ENCODE measurements at places on chromosomes 5 and 9.

DNA sequence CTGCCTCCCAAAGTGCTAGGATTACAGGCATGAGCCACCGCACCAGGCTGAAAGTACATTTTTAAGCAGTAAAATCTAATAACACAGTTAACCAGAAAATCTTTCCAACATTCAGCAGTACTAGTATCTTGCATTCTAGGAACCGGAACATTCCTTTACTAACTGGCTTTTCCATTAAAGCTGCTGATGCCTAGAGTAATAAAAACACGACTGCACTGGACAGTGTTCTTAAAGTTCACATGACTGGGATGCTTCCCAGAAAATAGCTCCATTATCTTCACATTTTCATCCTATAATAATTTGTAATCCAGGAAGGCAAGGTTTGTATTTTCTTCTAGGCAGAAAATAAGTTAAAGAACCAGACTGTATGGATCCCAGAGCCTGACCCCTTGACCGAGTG, 9.8 kb downstream of the PTPN3 start:
- no peak for DNase-seq

DNA sequence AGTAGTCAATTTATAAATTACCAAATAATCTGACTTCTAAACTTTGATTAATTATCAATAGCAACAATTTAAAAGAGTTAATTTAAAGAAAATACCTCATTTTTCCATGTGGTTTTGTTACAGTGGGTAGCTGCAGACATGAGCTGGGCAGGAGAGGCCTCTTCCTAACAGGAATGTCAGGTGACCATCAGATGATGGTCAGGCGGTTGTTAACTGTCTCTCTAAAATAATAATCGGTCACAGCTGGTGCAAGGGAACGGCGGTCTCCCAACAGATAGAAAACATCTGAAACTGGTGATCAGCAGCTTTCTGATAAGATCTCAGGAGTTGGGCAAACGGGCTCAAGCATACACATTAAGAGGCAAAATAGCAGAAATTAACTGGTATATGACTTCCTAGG, 342.7 kb upstream of the CYLC2 start:
- DNase-seq: no peak

DNA sequence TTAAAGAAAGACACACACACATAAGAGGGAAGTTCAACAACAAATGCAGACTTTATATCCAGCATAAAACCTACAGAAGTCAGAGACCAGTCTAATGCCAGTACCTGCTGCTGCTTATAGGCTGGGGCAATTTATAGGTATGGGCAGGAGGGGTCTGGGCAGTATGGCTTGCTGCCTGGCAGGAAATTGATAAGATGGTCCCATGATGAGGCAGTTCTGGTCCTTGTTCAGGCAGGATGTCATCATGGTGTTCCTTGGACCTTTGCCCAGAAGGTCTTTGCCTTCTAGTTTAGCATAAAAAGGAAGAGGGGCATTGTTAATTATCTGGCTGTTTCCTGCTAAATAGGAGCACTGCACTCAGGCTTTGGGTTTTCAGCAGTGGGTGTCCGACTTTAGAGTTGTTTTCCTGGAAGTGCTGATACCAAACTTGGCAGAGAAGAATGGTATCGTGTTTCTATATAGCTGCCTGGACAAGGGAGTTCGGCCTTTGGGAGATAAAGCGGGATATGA, 10.4 kb upstream of the PDCD1LG2 start:
- peak; percentile 99 for DNase-seq

- DNase-seq: no peak
Observed at GRCh38 chr5:42035526-42035925, 110.4 kb downstream of the FBXO4 start.

DNA sequence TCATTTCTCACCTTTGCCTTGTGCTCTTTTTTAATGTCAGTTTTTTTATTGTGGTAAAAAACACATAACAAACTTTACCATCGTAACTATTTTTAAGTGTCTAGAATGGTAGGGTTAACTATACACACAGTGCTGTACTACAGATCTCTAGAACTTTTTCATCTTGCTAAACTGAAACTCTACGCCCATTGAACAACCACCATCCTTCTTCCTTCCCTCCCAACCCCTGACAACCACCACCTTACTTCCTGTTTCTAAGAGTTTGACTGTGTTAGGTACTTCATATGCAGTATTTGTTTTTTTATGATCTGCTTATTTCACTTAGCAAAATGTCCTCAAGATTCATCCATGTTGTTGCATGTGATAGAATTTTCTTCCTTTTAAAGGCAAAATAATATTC, 54.9 kb downstream of the PSAT1 start:
- no peak for DNase-seq

- DNase-seq: no peak
Observed at GRCh38 chr5:6740586-6741150, 27.4 kb downstream of the TENT4A start.

- peak; percentile 7 for DNase-seq
Observed at GRCh38 chr9:93531374-93531773, 45.0 kb upstream of the PHF2 start.

GRCh38 chr5:55533521-55534435, 986 bp downstream of the PLPP1 start:
- peak; percentile 66 for DNase-seq

GRCh38 chr5:59186623-59187022, 603.7 kb downstream of the RAB3C start:
- no peak for DNase-seq

- peak; percentile 95 for DNase-seq
Observed at GRCh38 chr5:95390812-95391492, at the start of gene FAM81B. FAM81B (plus strand) TSS chr5:95391366; CDS start chr5:95391390, 24 bp downstream.

- no peak for DNase-seq
Observed at GRCh38 chr9:87435189-87435880, 62.3 kb upstream of the DAPK1 start.

Measured in dermis blood vessel endothelial cell (primary cell).